SK-N-MC (cell line): ENCODE measurements at places on chromosomes 3 and 15.

GRCh38 chr3:87358066-87358465 is 81.7 kb upstream of the POU1F1 start:
- DNase-seq, result no peak

- no peak for DNase-seq
Observed at GRCh38 chr15:63094495-63094931, 27.1 kb upstream of the LACTB start.

DNA sequence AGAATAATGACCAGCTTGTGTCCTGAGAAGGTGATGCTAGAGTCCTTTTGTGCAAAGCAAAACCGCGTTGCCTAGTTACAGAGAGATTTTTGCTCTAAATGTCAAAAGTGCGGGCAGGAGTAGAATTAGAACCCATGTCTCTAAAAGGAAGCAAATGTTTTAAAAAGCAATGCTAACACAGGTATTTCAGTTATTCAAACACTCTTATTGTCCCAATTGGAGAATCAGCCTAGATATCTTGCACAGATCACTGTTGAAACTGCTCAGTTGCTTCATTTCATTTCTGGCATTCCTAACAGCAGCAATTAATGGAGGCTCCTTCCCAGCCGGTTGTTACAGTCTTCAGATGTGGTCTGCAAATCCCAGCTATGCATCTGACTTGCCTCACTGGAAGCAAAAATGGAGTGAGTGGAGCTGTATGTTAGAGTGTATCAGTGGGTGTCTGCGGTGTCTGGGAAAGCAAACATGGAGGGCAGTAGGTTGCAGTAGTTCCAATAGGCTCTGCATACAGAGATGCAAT is 55.6 kb upstream of the SEMA6D start:
- DNase-seq, result no peak

- no peak for DNase-seq
Observed at GRCh38 chr3:18964640-18965039, 183.7 kb upstream of the KCNH8 start.

GRCh38 chr3:151751161-151751560 is 17.4 kb downstream of the AADACL2 start:
- no peak for DNase-seq

GRCh38 chr3:49183873-49184272 is 12.5 kb downstream of the KLHDC8B start:
- DNase-seq, result no peak

DNA sequence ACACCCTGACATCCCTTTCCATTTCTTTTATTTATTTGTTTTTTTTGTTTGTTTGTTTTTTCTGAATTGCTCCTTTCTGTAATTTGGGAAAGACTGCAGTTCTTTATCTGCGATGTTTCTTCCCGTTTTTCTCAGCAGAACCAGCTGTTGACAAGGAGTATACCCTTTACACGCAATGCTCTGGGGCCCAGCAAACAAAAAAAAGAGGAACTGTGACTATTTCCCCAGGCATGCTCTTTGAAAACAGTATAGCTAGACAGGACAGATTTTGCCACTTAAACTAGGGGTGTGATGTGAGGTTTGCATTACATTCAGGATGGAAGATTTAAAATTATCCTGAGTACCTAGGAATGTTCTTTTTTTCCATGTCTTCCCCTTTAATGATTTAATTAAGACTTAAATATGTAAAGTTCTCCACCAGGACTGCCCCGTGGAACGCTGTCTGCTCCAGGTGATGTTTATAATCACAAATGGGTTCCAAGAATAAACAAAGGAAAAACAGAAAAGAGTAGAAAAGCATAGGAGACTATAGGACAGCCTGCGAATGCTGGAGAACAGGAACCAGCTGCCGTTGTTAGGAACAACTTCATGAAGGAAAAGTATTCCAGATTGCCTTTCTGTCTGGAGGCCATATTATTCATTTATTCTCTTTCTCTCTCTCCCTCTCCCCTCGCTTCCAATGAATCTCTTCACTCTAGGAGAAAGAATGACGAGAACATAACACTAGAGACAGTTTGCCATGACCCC is 43.3 kb downstream of the TGFBR2 start:
- no peak for DNase-seq

- DNase-seq, result no peak
Observed at GRCh38 chr15:82832601-82833361, 23.4 kb downstream of the WHAMM start.

DNA sequence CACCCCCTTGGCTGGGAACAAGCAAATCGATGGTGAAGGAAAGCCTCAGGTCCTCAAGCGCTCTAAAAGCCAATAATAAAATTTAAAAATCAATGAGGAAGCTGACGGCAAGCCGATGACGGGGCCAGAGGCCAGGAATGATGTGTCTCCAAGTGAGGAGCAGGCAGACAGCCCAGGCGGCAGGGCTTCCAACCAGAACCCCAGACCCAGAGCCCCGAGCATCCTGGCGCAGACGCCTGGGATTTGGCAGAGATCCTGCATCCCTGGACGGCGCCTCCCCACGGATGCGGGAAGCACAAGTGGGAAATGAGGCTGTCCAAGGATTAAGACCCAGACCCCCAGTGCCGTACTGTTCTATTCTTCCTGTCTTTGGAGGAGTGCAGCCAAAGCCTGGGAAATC is 123.0 kb upstream of the PROK2 start:
- no peak for DNase-seq

DNA sequence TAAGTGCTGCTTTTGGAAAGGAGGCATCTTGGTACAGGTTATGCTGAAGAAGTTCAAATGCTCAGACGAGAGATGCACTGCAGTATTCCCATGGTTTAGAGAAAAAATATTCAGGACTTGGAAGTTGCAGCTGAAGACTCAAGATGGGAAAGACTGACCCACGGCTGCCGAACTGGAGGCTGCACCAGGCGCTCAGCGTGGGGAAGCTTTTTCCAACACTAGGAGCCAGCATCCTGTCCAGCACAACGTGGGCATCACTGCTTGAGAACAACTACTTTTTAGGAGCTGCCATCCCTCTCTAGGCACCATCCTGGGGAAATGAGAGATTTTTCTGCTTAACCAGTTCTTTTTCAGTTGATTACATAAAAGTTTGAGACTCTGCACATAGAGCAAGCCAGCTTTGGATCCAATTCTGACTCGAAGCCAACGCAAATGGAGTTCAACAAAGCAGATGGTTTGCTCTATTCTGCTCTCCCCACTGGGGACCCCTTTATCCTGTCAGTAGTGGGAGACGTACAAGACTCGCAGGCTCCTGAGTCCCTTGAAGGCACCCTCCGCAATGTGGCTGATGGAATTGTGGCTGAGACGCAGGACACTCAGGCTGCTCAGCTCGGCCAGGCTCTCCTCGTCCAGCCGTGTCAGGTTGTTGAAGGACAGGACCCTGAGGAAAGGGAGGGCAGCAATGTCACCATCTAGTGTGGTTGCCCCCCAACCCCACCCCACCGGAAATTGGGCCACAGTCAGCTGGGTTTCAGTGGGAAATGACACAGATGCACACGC is 93.8 kb downstream of the LRIG1 start:
- no peak for DNase-seq

- no peak for DNase-seq
Observed at GRCh38 chr3:139468399-139468798, 7.9 kb downstream of the RBP2 start.

- no peak for DNase-seq
Observed at GRCh38 chr3:101081446-101081845, 88.2 kb upstream of the ABI3BP start.

DNA sequence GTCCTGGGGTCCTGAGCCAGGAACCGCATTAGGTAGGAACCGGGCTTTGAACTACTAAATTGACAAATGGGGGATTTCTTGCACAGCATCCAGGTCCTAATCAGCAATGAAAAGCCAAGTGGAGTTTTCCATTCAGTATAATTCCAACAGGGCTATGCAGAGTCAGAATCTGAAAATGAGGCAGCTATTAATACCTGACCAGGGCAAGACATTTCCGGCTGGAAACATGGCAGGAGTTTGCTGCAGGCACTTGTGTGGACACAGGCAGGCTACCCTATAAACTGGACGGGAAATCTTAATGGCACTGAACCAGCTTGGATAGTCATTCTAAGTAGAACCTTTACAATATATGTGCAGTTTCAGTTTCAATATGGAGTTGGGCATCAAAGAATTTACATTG is 553.1 kb downstream of the FGF12 start:
- no peak for DNase-seq

- DNase-seq, result no peak
Observed at GRCh38 chr3:126284258-126284904, 72.8 kb downstream of the KLF15 start.

GRCh38 chr3:3015185-3016089 is 94.7 kb downstream of the IL5RA start:
- peak; percentile 30 for DNase-seq

DNA sequence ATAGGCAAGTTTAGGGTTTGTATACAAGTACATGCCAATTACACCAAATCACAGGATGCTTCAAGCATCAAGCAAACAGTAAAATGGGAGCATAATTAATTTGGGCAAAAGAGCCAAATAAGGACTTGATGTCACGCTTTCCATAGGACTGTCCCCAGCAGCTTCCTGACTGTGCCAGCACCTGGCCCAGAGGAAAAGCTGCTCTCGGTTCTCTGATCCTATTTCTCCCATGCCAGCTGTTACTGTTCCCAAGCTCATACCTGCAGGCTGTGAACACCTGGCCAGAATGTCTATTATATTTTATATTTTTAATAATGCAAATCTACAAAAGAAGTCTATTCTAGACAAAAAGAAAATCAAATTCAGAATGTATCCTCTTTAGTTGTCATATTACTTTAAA is 12.2 kb downstream of the ZXDC start:
- DNase-seq, result no peak

- DNase-seq, result no peak
Observed at GRCh38 chr3:134627831-134628230, 23.0 kb downstream of the KY start.

- no peak for DNase-seq
Observed at GRCh38 chr3:34013818-34014570, 215.6 kb downstream of the PDCD6IP start.

DNA sequence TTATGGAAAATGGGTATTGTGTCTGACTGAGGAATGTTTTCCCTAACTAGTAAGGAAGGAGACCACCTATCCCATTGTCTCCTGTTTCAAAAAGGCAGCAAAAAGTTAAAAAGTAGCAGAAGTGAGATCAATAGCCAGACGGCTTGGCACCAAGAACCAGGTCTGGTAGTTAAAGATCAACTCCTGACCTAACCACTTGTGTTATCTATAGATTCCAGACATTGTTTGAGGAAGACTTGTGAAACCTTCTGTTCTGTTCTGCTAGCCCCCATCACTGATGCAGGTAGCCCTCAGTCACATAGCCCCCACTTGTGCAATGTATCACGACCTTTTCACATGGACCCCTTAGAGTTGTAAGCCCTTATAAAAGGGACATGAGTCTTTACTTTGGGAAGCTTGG is 46.3 kb upstream of the C2CD4B start:
- no peak for DNase-seq

- DNase-seq, result peak; percentile 58
Observed at GRCh38 chr3:155352900-155353490, 59.5 kb upstream of the STRIT1 start.

DNA sequence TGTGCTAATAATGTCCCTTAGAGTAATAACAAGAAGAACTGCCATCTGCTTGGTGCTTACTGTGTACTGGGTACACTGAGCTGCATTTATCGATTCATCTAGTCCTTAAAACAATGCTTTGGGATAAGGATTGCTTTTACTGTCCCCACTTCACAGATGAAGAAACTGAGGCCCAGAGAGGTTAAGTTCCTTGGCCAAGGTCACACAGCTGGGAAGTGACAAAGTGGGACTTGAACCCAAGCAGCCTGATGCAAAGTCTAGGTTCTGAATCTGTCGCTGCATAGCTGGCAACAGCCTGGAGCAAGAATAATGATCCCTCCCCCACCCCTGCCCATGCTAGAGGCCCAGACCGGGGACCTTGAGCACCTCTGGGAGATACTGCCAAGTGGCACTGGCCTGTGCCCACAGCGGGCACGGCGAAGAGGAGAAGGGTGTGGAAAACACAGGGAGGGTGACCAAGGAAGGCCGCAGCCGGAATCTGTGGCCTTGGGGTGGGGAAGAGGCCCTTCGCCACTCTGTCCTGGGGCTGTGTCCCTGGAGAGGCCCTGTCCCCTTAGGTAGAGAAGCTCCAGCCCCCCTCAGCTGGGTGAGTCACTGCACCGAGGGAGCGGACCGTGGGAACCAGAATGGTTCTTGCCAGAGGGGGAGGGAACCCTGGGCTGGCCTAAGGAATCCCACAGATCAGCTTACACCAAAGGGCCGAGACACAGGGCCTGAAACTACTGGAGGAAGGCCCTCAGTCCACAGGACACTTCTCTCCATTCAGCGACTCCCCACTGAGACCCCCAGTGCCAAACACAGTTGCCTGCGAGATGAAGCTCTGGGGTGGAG is 3.5 kb downstream of the PLXND1 start:
- no peak for DNase-seq

DNA sequence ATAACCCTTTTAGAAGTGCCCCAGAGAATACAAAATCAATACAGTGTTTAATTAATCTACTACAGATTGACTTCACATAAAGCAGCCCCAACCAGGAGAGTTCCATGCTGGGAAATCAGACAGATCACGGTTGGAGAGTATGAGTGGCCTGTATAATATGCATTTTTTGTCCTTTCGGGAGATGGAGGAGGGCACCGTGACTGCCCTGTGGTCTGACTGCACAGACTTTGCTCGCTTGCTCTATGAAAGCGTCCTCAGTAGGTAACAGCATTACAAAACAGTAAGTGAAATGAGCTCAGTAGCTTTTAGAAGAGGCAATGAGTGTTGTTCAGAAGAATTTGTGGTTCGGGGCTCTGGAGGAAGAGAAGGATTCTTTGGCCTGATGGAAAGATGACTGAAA is 34.2 kb upstream of the SKIL start:
- no peak for DNase-seq

- no peak for DNase-seq
Observed at GRCh38 chr15:85019815-85020590, 38.3 kb downstream of the PDE8A start.

DNA sequence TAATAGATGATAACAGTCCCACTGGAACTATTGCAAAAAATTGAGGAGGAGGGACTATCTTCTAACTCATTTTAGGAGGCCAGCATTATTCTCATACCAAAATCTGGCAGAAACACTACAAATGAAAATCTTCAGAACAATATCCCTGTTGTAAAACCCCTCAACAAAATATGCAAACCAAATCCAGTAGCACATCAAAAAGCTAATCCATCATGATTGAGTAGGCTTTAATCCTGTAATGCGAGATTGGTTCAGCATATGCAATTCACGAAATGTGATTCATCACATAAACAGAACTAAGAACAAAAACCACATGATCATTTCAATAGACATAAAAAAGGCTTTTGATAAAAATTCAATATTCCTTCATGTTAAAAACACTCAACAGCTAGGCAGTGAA is 23.9 kb upstream of the PLSCR2 start:
- DNase-seq, result no peak
